AG09319 (cell line): ENCODE measurements at places on chromosomes 5 and 9.
A peak's percentile ranks its signal among the peaks of the same experiment; 100 is the strongest.

- DNase-seq: peak; percentile 82
Measured at GRCh38 chr5:174532455-174533453, 191.6 kb upstream of the MSX2 start.

DNA sequence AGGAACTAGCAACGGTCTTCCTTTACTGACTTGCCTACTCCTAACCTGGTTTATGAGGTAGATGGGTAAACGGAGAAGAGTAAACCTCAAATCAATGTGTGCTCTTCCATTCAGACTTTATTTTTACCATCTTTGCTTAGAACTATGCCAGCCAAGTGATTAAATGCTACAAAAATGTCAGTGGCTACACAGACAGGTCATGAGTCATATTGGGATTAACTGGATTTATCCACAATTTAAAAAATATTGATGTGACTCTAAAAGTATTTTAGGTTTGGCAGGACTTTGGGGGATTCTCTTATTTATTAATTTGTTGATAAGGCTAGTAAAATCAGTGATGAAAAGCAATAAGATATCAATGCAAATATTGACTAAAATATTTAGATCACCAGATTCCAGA, 275.0 kb downstream of the PLK2 start:
- DNase-seq: peak; percentile 8

DNA sequence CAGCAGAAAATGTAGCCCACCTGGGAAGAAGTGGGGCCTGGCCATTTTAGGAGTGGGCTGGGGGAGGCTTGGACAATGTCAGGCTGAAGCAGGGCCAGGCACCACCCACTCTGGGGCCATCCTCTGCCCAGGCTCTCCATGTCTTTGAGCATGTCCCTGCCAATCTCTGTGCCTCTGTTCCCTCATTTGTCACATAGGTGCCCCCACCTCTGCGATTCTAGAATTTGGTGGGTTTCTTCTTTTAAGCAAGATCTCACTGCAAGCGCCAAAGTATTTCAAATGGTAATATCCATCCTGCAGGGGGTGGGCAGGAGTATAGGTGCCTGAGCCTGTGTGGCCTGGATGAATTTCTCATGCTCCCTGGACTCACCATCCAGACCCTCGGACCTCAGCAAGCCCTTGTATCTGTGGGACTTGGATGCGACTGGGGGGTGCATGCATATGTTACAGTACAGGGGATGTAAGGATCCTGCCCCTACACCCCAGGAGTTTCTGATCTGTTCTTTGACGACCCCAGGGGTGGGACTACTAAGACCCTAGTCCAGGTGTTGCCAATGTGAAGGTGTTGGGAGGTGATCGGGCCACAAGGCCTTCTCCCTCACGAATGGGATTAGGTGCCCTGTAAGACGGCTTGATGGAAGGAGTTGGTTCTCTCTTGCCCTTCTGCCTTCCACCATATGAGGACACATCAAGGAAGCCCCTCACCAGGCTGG, 4.3 kb downstream of the CD74 start:
- no peak for DNase-seq

DNA sequence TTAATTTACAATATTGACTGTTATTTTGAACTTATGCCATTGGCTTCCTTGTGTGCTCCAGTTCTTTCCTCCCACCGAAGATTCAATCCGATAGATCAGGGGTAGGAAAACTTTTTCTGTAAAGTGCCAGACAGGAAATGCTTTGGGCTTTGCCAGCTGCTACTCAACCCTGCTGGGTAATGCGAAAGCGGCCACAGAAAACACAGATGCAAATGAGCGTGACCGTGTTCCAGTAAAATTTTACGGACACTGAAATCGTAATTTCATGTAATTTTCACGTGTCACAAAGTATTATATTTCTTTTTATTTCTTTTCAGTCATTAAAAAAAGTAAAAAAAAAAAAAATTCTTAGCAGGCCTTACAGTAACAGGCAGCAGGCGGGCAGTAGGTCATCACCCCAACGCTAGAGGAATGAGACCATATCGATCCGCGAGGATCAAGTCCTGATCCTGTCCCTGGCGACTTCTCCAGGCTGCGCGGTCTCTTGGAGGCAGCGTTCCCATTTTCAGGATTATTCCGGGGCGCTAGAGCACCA, 599 bp downstream of the NMRK1 start:
- peak; percentile 32 for DNase-seq

DNA sequence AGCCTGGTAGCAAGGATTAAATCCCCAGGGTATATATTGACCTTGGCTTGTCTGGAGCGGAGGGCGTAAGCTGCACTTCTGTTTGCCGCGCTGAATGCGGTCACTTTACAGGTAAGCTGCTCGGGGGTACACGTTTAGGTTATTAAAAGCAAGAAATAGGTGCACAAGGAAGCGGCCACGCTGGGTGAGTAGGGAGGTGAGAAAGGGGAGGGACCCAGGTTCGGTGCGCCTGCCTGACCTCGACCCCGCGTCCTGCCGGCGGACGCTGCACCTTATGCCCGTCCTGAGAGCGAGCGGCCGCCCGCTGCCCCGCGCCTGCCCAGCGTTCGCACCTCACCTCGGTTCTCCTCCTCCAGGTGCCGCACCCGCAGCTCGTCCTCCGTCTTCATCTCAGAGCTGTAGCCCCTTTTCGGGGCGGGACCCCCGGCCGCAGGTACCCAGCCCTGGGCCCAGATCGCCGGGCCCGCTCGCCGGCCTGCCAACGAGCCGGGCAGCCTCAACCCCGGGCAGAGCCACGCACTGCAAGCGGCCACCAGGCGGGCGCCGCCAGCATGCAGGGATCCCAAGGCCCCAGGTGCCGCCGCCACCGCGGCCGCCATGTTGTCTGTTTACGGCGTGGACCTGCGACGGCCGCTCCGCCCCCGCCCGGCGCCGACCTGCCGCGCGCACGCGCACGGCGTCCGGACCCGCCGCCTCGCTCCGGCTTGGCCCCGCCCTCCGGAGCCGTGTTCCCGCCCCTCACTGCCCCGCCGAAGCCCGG, at the start of gene AUH:
AUH (minus strand) TSS at position 628 of the 760 bp plus-strand sequence; CDS start at position 599, 29 bp downstream.
- DNase-seq: peak; percentile 44

GRCh38 chr5:62600560-62601252, 22.1 kb downstream of the LRRC70 start:
- DNase-seq: no peak

GRCh38 chr5:110054240-110054639, 364.5 kb downstream of the MAN2A1 start:
- DNase-seq: no peak

- DNase-seq: no peak
Measured at GRCh38 chr9:12989669-12990068, 214.8 kb downstream of the LURAP1L start.

- DNase-seq: no peak
Measured at GRCh38 chr9:129094387-129095169, 13.7 kb downstream of the DOLPP1 start.

DNA sequence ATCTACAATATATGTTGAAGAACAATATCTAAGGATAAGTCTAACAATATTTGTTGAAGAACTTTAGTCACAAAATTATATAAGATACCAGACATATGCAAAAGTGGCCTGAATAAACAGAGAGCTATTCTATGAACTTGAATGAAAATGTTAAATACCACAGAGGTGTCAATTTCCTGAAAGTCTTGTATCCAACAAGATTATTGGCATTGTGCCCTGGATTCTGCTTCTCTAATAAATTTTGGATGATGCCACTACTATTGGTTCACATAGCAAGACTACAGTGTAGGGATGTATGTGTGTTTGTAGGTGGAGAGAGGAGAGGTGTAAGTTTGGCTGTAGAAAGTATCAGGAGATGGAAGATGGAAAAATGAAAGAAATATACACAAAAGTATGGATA, 731.8 kb upstream of the RGMB start:
- no peak for DNase-seq

DNA sequence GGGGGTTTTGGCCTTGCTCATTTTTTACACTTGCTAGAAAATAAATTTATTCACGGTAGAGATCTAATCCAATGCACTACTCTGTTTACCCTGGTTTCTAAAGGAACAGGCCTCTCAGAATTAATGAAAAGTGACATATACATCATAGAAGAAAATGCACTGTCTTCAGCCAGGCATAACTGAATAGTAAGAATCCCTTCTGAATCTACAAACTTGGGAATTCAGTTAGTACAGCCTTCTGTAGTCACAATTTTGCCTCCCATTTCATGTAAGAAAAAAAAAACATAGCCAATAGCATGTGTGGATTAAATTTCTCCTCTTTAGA, 197.3 kb downstream of the CAAP1 start:
- no peak for DNase-seq

DNA sequence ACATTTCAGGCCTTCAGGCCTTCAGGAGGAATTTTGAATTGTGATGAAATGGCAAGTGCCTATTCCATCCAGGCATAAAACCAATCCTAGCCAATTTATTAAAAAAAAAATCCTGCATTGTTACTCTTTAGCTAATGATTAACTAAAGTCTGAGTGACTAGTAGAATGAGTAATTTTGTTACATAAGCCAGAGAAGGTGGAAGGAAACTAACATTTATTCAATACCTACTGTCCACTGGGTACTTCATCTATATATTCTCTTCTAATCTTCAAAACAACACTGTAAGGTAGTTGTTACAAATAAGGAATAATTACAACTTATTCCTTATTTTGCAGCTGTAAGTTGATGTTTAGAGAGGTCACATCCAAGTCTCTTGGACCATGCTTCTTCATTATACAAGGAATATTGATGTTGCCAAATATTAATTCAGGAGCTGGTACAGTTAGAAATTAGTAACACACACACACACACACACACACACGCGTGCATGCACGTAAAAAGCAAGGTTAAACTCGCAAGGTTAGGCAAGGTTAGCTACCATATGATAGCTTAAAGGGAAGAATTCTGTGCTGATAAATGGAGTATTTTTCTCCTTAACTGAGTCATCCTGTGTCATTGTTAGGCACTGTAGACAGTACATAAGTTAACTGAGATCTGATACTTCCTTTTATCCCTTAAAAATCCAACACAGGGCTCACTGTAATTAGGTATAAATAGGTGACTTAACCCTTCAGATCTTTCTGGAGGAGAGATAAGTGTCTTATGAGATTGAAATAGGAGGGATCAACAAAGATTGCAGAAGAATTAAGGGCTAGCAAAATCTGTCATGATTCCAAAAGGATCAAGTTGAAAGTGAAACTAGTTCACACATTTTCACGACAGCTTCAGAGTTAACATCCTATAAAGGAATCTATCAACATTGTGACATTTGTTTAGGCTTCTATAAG, 596.9 kb downstream of the PDE4D start:
- no peak for DNase-seq

GRCh38 chr9:96009690-96010472, 134.4 kb downstream of the ERCC6L2 start:
- DNase-seq: no peak

DNA sequence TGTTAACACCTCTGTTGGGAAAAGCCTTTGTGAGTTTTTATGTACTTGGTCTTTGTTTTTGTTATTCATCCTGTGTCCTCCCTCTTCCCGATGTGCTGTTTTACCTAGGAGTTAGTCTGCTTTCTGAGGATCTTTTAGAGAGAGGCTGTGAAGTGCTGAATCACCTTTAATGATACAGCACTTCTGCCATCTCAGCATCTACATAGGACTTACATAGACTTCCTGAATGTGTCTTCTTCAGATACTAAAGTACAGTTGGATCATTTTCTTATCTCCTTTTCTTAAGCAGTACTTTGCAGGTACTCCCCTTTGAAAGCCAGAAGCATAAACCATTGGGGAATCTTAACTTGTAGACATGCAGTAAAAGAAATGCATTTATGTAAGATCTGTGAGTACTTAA, 31.5 kb downstream of the OTULIN start:
- DNase-seq: no peak

DNA sequence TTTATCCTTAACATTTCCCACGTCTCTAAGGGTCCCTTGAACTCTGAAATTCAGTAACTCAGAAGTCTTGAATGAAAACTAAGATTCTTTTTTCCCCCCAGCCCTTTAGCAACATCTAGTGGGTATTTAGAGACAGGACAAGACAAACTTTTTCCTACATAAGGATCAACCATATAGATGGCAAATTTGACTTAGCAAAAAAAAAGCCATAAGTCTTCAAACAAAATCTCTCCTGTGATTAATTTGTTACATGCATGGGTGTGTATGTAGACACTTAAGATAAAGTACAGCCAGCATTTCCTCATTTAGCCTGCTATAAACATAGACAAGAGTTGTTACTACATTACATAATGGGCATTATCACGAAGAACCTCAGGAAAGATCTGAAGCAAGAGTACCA, 29.1 kb upstream of the ANKRD31 start:
- DNase-seq: peak; percentile 10

DNA sequence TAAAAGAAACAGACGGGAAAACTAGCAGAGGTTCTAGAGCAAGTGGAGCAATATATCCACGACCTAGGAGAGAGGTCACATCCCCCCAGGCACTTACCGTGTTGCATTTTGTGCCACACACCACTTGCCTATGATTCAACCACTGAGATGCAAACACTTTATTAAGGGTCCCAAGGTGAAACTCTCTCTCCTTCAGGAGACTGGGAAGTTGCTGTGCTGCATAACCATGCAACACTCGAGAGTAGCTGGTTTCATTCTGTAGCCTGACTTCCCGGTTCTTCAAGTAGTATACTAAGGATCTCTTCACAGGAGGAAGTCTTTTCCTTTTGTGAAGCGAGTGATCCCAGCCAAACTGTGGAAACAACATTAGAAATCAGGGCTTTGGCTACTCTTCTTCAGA, 1.6 kb downstream of the DCAF12 start:
- no peak for DNase-seq

- DNase-seq: no peak
Measured at GRCh38 chr5:1975898-1976765, 93.4 kb upstream of the IRX4 start.

DNA sequence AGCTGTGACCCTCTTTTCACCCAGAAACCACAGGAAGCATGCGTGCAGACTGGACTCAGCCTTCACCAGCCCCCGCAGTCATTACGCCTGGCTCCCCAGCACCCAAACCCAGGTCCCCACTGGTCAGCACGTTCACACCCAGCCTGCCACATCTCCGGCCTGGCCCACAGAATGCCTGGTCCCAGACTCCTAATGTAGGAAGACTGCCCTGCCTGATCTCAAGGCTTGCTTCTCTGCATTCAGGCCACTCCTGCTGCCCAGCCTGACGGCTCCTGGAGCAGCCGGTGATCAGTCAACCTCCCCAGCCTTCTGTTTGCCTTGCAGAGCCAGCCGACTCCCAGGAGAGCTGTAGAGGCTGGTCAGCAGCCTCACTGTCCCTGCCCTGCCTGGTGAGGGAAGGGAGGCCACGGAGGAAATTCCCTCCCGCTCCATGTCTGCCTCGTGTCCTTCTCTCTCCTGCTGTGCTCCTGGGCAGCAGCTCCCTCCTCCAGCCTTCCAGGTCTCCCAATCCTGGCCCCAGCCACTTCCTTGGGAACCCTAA, 25.4 kb downstream of the ADAMTS2 start:
- DNase-seq: peak; percentile 20

GRCh38 chr5:149063017-149063687, at the start of gene SH3TC2:
TSS of gene SH3TC2 (minus strand) at chr5:149063062. CDS start at chr5:149063022, 40 bp downstream.
- no peak for DNase-seq

GRCh38 chr5:165325221-165325620, 1819.8 kb downstream of the MAT2B start:
- DNase-seq: no peak

GRCh38 chr5:1448511-1449011, 3.3 kb upstream of the SLC6A3 start:
- no peak for DNase-seq

GRCh38 chr5:82466986-82467561, 188.9 kb upstream of the RPS23 start:
- peak; percentile 65 for DNase-seq

- no peak for DNase-seq
Measured at GRCh38 chr5:38922199-38922598, 76.4 kb downstream of the OSMR start.

GRCh38 chr5:36876965-36877666, 547 bp downstream of the NIPBL start:
- no peak for DNase-seq
